ENCODE measurements at places on chromosomes 2 and 18. TPM values are rescaled to one million over a fixed set of nuclear protein-coding genes. Genes with fewer than 3 reads are reported as not detected.

Gene ZNF396
- total RNA-seq = 3.6 TPM

Gene FOXD4L1
- 0.51 TPM for total RNA-seq

Gene ADGRF3
- 1.8 TPM for total RNA-seq

Gene DAW1
- total RNA-seq = 4.3 TPM

Gene ARHGAP15
- total RNA-seq = 5.4 TPM

Gene CREB1
- total RNA-seq = 72.7 TPM

Gene SNTG2
- total RNA-seq = 2.1 TPM

Gene BCL11A
- 90.8 TPM for total RNA-seq

Gene ANO7
- 3.3 TPM for total RNA-seq

Gene GPBAR1
- total RNA-seq = not detected

Gene PLB1
- 5.0 TPM for total RNA-seq

Gene C2orf66
- 0.33 TPM for total RNA-seq

Gene C2orf80
- 60.7 TPM for total RNA-seq

Gene DPP4
- 3.5 TPM for total RNA-seq

Gene CCDC150
- 4.6 TPM for total RNA-seq

Gene LAMA1
- total RNA-seq = 5.2 TPM

Gene GPR39
- 1.1 TPM for total RNA-seq

Gene HOXD9
- total RNA-seq = not detected

Gene RANBP2
- 88.8 TPM for total RNA-seq

Gene CXCR1
- total RNA-seq = not detected

Gene DNAJC5G
- 9.1 TPM for total RNA-seq

Gene OR6B2
- total RNA-seq = not detected

Gene UXS1
- total RNA-seq = 64.8 TPM

Gene CFC1
- 2.2 TPM for total RNA-seq

Gene RTP5
- 6.8 TPM for total RNA-seq

Gene PLA2R1
- 6.7 TPM for total RNA-seq

Gene MYOM1
- 9.4 TPM for total RNA-seq

Gene INPP5D
- total RNA-seq = 17.1 TPM

Gene ZCCHC2
- 35.0 TPM for total RNA-seq

Gene ESPNL
- 0.41 TPM for total RNA-seq

Gene ALPG
- total RNA-seq = not detected

Gene PIK3C3
- total RNA-seq = 109 TPM

Data from dorsolateral prefrontal cortex (tissue), 122 donors.